ENCODE measurements at places on chromosomes 4 and X. TPM values are rescaled to one million over a fixed set of nuclear protein-coding genes. Genes with fewer than 3 reads are reported as not detected.

GRCh38 chr4:41134581-41134980 lies 79.8 kb downstream of the APBB2 start:
- no peak overlapping the region for H3K4me3 ChIP-seq
- H3K4me1 ChIP-seq, result peaks cover 56% of the 10 kb centered on the region
- H3K27me3 ChIP-seq, result no peaks in the 10 kb centered on the region
- no peaks in the 10 kb centered on the region for H3K36me3 ChIP-seq
- no peak for DNase-seq
- H3K27ac ChIP-seq, result no peak overlapping the region

The CT45A10 gene
- not detected for total RNA-seq

- no peaks in the 10 kb centered on the region for H3K4me1 ChIP-seq
- no peaks in the 10 kb centered on the region for H3K27me3 ChIP-seq
- H3K36me3 ChIP-seq, result no peaks in the 10 kb centered on the region
- DNase-seq, result no peak
These were observed 186.7 kb upstream of the WDFY3 start for GRCh38 chr4:85153221-85153620.

DNA sequence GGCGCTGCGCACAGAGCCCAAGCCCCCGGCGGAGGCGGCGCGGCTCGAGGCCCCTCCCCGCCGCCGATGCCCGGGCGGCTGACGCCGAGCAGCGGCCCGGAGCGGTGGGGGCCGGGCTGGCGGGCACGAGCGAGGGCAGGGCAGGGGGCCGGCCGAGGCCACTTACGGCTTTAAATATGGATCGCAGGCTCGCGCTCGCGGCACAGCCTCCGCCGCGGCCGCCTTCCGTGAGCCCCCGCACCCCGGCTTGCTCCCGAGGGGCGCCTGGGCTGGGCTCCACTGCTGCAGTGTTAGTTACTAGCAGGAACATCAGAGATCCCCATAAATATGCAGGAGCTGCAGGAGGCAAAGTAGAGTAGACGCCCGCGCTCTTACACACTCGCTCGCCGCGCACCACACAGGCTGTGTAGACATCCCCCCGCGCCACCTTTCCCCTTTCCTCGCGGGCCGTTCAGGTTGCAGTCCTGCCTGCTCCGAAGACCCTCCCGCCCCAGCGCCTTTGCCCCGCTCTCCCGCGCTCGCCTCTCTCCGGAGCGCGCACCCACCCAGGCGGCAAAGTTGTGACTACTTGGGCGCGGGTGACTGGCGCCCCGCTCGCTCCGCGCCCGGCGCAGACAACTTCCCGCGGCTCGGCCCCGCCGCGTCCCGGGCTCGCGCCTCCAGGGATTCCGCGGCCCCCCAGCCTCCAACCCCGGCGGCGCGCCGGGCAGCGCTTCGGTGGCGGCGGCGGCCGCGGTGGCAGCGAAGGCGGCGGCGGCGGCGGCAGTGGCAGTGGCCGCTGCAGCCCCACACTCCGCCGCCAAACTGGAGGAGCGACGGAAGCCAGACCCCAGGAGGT lies 152.0 kb upstream of the SLC4A4 start:
- no peaks in the 10 kb centered on the region for H3K36me3 ChIP-seq
- DNase-seq, result peak; percentile 72
- H3K27ac ChIP-seq, result peak overlapping the region; percentile 72
- H3K4me1 ChIP-seq, result peaks cover 5% of the 10 kb centered on the region
- H3K4me3 ChIP-seq, result peak overlapping the region; percentile 66

GRCh38 chr4:43456383-43456782 lies 563.9 kb downstream of the GRXCR1 start:
- no peak overlapping the region for H3K27ac ChIP-seq
- H3K27me3 ChIP-seq, result no peaks in the 10 kb centered on the region
- H3K36me3 ChIP-seq, result no peaks in the 10 kb centered on the region

The PSAPL1 gene
- not detected for total RNA-seq

GRCh38 chr4:168291242-168291641 lies 27.3 kb downstream of the DDX60 start:
- no peak overlapping the region for H3K27ac ChIP-seq
- no peaks in the 10 kb centered on the region for H3K4me1 ChIP-seq
- peaks cover 56% of the 10 kb centered on the region for H3K36me3 ChIP-seq
- no peaks in the 10 kb centered on the region for H3K27me3 ChIP-seq
- DNase-seq, result no peak

DNA sequence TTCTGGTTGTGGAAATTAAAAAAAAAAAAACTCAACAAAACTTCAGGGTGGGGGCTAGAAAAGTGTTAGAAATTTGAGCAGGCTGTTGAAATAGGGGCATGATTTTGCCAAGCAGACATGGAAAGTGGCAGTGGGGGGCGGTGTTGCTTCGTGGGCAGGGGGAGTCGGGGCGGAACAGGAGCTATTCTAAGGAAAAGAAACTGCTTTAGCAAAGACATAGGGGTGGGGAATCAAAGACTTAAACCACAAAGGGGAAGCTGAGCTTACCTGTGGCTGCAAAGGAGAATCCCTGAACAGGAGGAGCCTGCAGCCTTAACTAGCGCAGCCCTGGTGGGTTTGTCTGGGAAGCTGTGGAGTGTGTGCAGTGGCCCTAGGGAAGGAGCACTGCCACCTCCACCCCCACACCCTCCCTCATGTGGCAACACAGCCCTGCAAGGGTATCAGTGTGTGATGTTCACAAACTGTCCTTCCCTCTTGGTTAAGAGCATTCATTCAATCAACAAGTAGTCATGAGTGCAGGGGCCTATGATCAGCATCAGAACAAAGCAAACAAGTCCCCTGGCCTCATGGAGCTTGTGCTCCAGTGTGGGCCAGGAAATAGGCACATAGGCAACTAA lies 20.5 kb downstream of the SEL1L3 start:
- peaks cover 31% of the 10 kb centered on the region for H3K4me1 ChIP-seq
- H3K36me3 ChIP-seq, result peaks cover 4% of the 10 kb centered on the region
- H3K27me3 ChIP-seq, result no peaks in the 10 kb centered on the region
- no peak for DNase-seq

The ARMCX1 gene
- total RNA-seq, result 18.8 TPM

- H3K4me1 ChIP-seq, result no peaks in the 10 kb centered on the region
- H3K36me3 ChIP-seq, result no peaks in the 10 kb centered on the region
- H3K27me3 ChIP-seq, result no peaks in the 10 kb centered on the region
- no peak overlapping the region for H3K4me3 ChIP-seq
These were observed 65.9 kb downstream of the SRPX start for GRCh38 chrX:38154818-38155217.

The AMTN gene
- total RNA-seq, result not detected

DNA sequence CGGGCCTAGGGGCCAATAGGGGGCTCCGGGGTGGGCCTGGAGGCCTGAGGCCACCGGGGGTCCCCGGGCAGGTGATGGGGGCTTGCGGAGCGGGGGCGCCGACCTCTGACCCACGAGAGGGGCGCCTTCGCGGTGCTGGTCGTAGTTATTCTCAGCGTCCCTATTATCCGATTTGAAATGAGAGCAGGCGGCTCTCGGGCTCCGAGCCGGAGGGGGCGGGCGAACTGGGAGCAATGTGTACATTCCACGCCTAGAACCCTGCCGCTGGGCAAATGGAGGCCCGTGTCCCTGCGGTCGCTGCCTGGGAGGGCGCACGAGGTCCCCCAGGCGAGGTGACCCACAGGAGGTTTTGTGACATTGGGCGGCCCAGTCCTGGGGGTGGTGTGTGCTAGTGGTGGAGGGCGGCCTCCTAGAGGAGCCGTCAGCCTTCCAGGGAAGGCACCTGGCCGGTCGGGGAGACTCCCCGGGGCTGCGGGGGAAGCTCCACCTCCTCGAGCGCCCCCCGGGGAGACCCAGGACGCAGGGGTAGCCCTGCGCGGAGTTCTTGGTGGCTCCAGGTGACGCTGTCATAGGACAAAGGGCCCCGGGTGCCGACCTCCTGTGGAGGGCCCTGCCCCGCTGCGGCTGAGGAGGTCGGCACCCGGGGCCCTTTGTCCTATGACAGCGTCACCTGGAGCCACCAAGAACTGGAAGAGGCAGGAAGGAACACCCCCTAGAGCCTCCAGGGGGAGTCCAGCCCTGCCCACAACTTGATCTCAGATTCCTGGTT lies 102.6 kb upstream of the PRKX start:
- H3K36me3 ChIP-seq, result no peaks in the 10 kb centered on the region
- H3K4me1 ChIP-seq, result no peaks in the 10 kb centered on the region
- DNase-seq, result peak; percentile 67
- peak overlapping the region; percentile 66 for H3K4me3 ChIP-seq
- H3K27ac ChIP-seq, result peak overlapping the region; percentile 93

DNA sequence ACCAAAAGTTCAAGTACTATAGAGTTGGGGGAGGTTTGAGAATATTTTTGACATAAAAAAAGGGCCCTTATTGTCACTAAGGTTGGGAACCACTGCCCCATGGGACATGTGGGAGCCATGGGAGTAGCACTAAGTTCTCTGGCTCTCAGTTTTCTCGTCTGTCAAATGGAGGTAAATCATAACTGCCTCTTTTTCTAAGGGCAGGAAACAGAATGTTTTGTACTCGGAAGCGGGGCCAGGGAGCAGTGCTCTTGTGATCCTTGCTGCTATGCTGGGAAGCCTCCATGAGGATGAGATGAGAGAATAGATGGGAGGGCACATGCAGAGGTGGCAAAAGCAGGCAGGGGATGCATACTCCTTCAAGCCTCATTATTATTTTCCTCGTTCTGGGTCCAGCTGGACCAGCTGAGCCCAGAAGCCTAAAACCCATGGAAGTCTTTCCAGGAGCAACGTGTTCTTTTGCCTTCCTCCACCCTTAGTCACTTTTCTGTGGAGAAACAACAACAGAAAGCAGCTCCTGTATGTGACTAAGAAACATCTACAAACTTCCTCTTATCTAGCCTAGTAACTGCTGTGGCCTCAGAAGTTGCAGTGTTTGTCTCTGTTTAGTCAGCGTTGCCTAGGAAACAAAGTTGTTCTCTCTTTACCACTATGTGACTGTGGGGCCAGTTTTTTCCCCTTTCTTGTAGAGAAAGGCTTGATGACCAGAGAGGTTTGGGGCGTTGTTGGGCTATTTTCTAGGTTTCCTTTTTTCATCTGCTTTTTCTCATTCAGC lies 64.8 kb downstream of the TSC22D3 start:
- no peaks in the 10 kb centered on the region for H3K27me3 ChIP-seq
- H3K4me1 ChIP-seq, result peaks cover 34% of the 10 kb centered on the region
- DNase-seq, result no peak
- peaks cover 28% of the 10 kb centered on the region for H3K36me3 ChIP-seq
- H3K27ac ChIP-seq, result peak overlapping the region; percentile 99

Measured in lower lobe of right lung (tissue), 2 donors.